Muscle of arm (tissue), 14 donors: ENCODE measurements at places on chromosomes 2 and 18. TPM values are rescaled to one million over a fixed set of nuclear protein-coding genes. Genes with fewer than 3 reads are reported as not detected.

Gene RHBDD1
- polyA plus RNA-seq: 19.1 TPM

Gene IMMT
- not detected for polyA plus RNA-seq

Gene RAB27B
- 0.93 TPM for polyA plus RNA-seq

Gene IKZF2
- 3.9 TPM for polyA plus RNA-seq

Gene MROH2A
- 0.21 TPM for polyA plus RNA-seq

Gene MAP2
- polyA plus RNA-seq: not detected

Gene IL1A
- not detected for polyA plus RNA-seq

Gene DRC1
- polyA plus RNA-seq: not detected

Gene FAM237A
- polyA plus RNA-seq: not detected

Gene DYNC2LI1
- 29.3 TPM for polyA plus RNA-seq

Gene CMPK2
- polyA plus RNA-seq: 3.8 TPM
